Endothelial cell (in vitro differentiated cells): ENCODE measurements at places on chromosomes 7 and 10.
A peak's percentile ranks its signal among the peaks of the same experiment; 100 is the strongest.

- DNase-seq: no peak
Measured at GRCh38 chr10:104090611-104091010, 4.9 kb upstream of the COL17A1 start.

GRCh38 chr10:123537188-123537961 is 128.8 kb upstream of the GPR26 start:
- DNase-seq: no peak

DNA sequence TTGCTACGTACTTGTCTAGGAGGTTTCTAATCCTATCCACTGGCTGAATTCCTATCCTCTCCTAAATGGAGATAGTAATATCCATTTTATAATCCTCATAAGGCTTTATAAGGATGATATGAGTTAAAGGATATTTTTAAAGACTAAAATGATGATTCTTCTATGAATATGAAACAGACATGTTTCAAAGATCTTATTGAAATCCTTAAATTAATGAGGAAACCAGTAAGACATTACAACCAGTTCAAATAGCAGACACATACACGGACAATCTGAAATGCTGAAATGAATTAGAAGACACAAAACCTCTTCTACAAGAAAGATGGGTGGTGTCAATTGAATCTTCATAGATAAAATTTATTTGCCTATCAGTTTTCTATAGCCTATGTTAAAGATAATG is 132.9 kb upstream of the ANK3 start:
- no peak for DNase-seq

DNA sequence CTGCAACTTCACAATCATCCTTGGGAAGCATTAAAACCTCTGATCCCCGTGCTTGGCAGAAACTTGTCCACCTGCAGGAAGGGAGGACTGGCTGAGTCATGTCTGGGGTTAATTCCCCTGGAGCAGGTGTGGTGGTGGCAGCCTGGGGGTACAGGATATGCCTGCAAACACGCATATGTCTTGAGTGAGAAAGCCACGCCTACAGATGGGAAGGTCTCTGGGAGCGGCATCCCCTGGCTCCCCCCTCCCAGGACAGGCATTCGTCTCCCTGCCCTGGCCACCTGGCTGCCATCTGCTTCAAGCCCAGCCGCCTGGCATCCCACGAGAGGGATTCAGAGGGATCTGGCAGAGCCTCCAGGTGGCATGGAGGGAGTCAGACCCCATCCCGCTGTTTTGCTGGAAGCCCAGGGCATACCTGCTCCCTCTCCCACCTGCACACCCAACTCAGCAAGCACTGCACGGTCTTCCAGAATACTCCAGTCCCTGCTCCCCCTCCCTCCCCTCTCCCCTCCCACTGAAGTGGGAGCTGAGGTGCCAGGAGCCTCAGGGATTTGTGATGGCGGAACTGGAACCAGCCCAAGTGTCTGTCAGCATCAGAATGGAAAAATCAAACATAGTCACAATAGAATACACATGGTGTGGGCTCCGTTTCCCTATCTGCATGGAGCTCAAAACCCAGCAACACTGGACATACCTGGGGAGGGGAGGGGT is 61.0 kb downstream of the CAMK2B start:
- DNase-seq: no peak

GRCh38 chr10:395665-396064 is 260.4 kb downstream of the ZMYND11 start:
- no peak for DNase-seq

- no peak for DNase-seq
Measured at GRCh38 chr10:30455816-30456215, 21.8 kb downstream of the MAP3K8 start.

DNA sequence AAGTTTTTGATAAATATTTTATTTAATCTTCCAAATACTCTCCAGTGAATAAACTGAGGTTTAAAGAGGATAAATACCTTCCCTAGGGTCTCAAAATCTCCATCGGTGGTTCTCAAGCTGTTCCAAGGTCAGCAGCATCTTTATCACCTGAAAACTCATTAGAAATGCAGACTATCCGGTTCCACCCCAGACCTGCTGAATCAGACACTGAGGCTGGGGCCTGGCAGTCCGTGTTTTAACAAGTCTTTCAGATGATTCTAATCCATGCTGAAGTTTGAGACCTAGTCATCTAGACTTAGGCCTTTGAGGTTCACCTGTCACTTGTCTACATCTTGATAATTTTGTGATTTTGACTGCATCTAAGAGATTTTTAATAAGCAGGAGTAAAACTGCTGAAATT is 37.5 kb downstream of the PLEKHA8 start:
- DNase-seq: no peak

DNA sequence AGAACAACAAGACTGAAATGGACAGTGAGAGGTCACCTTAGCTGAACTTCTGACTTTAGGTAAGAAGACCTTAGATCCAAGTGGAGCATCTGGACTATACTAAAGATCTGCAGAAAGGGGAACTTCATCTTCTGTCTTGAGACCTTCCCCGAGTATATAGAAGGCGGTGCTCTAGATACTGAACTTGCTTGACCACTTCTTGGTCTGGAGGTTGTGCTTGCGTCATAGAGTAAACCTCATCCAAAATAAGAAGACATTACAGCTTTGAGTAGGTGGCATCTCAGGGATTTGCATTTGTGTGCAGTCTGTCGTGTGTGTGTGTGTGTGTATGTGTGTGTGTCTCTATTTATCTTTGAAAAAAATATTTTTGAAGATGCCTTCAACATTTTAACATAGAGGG is 157.5 kb downstream of the CHN2 start:
- no peak for DNase-seq

GRCh38 chr7:2241580-2242540 is at the start of the genes MRM2 and NUDT1:
Gene MRM2 (minus strand): TSS chr7:2242205. CDS start chr7:2242169, 36 bp downstream.
Gene NUDT1 (plus strand): TSS chr7:2242226. CDS start chr7:2244575, 2,349 bp downstream.
- DNase-seq: peak; percentile 71

DNA sequence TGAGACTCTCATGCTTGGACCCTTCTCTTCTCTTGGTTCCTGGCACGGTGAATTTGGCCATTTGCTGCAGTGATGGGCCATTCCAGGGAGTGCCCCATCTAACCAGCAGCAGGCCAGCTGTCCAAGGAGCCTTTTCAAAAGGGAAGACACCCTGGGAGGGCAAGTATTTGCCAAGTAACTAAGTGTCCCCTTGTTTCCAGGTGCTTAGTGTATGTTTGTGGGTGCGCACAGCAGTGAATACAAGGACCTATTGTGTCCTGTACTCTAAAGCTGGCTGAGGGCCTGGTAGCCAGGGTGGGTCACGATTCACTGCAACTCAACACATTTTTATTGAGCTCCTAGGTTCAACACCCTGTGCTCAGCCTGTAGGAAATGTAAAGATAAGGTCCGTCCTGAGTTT is 348.8 kb downstream of the RNLS start:
- DNase-seq: no peak

DNA sequence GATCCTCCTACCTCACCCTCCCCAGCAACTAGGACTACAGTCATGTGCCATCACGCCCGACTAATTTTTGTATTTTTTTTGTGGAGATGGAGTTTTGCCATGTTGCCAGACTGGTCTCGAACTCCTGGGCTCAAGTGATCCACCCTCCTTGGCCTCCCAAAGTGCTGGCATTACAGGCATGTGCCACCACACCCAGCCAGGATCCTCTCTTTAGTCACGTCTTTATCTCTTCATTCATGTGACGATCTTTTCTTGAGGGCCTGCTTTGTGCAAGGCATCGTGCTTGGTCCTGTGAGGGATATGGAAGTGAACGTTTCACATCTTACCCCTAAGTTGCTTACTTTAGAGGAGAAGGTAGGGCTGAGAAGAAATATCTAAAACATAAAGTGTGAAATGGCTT is 21.6 kb downstream of the WBP1L start:
- no peak for DNase-seq

DNA sequence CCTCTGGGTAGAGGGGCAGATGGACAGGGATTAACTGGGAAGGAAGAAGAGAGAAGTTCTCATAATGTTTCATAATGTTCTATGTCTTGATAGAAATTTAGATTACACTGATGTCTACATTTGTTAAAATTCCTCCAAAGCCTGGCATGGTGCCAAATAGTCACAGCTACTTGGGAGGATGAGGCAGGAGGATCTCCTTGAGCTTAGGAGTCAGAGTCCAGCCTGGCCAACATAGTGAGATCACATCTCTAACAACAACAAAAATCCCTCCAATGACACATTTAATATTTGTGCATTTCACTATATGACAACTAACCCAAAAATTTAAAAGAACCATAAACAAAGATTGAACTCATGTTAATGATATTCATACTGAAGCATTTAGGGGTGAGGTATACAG is 33.0 kb upstream of the PPP1R3C start:
- DNase-seq: no peak

- DNase-seq: no peak
Measured at GRCh38 chr10:62268027-62268398, 631 bp downstream of the RTKN2 start.

- no peak for DNase-seq
Measured at GRCh38 chr7:152132812-152133211, 107.3 kb downstream of the GALNT11 start.

- DNase-seq: no peak
Measured at GRCh38 chr7:25095516-25096345, 29.3 kb downstream of the CYCS start.

GRCh38 chr7:150516956-150517745 is 2.5 kb downstream of the GIMAP7 start:
- no peak for DNase-seq

- DNase-seq: no peak
Measured at GRCh38 chr10:91210435-91210834, 10.0 kb upstream of the PCGF5 start.

GRCh38 chr7:155571581-155572345 is 25.4 kb upstream of the CNPY1 start:
- DNase-seq: no peak

- no peak for DNase-seq
Measured at GRCh38 chr10:125087191-125087896, 73.0 kb downstream of the CTBP2 start.

DNA sequence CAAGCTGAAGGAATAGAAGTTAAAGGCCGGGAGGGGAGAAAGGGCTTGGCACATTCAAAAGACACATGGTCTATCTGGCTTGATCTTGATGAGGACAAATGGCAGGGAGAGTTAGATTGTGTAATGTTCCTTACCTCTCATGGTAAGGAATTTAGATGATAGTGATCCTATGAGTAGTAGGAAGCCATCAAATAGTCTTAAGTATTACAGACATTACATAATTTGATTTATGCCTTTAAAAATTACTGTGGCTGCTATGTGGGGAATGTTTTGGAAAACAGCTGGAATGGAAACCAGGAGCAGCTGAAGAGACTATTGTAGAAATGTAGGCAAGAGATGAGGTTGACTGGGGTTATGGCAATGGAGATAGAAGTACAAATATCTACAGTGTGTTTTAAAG is 351.3 kb upstream of the BMPER start:
- DNase-seq: no peak

GRCh38 chr7:134755422-134756022 is 23.9 kb upstream of the CALD1 start:
- peak; percentile 65 for DNase-seq

- no peak for DNase-seq
Measured at GRCh38 chr10:88253622-88254021, 329.5 kb downstream of the RNLS start.

GRCh38 chr7:13989126-13989948 is at the start of gene ETV1:
Gene ETV1 (minus strand): TSS chr7:13989666. CDS start chr7:13989052, 614 bp downstream.
- peak; percentile 83 for DNase-seq

- DNase-seq: no peak
Measured at GRCh38 chr7:76232698-76233097, 31.0 kb downstream of the SRRM3 start.

GRCh38 chr7:113188396-113188795 is 70.0 kb upstream of the SMIM30 start:
- DNase-seq: no peak
